ENCODE measurements at places on chromosomes 5 and 9.

DNA sequence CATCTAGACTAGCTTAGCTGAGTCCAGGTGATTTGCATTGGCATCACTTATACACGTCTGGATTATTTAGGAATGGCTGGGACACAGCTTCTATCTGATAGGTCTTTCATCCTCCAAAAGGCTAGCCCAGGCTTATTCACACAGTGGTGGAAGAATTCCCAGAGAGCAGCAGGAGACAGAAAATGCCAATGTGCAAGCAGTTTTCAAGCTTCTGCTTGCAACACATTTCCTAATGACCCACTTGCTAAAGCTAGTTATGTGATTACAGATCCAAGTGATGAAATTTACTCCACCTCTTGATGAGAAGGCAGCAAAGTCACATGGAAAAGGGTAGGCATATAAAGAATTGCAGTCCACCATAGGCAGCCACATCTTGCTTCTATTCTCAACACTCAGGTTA is 44.2 kb upstream of the MAST4 start:
- DNase-seq: no peak

DNA sequence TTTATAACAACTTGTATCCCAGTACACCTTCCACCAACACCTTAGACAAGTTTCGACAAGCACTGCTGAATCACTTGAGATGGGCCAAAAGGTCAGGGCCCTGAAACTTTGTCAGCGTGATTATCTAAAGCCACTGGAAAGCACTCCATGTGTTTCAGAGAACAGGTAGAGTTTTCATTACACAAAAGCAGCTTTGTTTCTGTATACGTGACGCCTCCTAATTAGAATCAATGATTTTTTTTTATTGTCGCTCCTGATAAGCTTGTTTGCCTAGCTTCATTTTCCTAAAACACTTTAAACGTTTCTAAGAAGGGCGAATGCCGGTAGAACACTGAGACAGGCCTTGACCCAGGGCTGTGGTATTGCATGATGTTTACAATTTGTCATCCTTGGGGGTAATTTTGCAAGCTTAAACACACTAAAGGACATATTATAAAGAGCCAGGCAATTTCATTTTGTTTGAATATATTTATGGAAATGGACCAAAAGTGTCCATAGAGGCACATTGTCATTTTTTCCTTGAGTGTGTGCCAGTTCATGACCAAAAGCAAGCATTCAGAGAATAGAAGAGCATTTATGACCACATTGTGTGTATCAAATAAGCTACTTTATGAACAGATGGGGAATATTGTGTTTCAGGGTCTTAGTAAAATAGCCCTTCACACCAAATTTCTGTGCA is 193.6 kb downstream of the GLIS3 start:
- no peak for DNase-seq

DNA sequence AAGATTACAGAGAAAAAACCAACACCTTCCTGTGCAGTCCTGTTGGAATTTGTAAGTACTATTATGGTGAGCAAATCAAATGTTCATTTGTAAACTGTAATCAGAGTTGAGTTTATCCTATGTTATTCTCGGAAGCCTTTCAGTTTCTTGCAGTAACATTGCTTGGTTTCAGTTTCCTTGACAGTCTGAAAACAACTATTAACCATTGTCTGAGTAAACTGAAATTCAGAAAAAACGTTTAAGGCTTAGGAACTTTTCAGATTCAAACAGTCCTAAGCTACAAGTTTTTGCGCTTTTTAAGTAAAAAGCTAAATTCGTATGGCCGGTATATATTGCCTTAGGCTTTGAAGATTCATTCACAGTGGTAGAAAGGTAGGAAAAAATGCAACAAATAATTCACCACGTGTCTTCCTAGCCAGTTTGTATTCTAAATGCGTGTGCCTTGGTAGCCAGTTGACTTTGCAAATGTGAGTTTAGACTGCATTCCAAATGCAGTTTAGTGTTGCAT is 2.5 kb downstream of the GPBP1 start:
- no peak for DNase-seq

GRCh38 chr9:76486151-76486550 is 27.2 kb downstream of the GCNT1 start:
- DNase-seq: no peak

DNA sequence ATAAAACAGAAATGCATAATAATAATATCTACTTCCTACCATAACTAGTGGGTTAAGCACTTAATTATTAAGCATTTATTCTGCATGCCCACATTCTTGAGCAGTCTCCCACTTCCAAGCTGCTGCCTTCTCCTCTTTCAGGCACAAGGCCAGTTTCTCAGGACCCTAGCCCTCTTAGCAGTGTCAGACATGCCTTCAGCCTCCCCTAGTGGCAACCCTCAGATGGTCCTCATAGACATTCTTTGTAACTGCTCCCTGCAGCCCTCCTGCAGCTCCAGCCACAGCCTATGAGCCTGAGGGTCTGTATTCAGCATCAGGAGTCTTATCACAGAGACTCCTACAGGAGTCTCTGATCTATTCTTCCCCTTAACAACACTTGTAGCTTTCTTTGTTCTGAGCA is 3.9 kb downstream of the IL9 start:
- DNase-seq: no peak

- DNase-seq: no peak
These were observed 122.5 kb upstream of the RFX3 start for GRCh38 chr9:3648266-3648665.

GRCh38 chr5:121919046-121919445 is 42.7 kb upstream of the SRFBP1 start:
- DNase-seq: no peak

DNA sequence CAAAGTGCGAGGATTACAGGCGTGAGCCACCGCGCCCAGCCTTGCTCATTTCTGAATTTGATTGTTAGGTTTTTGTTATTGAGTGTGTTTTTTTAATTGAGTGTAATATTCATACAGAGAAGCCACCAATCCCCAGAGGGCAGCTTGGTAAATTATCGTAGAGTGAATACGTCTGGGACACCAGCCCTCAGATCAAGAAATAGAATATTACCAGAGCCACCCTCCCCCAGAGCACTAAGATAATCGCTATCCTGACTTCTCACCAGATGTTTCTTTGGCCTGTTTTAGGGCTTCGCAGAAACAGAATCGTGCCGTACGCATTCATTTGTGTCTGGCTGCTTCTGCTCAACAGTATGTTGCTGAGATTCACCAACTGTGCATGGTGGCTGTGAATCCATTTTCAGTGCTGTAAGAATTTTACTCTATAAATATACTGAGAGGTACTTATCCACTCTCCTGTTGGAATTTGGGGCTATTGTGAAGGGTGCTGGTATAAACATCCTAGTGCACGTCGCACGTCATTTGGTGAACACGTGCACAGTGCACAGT is 37.8 kb upstream of the RUFY1 start:
- no peak for DNase-seq

DNA sequence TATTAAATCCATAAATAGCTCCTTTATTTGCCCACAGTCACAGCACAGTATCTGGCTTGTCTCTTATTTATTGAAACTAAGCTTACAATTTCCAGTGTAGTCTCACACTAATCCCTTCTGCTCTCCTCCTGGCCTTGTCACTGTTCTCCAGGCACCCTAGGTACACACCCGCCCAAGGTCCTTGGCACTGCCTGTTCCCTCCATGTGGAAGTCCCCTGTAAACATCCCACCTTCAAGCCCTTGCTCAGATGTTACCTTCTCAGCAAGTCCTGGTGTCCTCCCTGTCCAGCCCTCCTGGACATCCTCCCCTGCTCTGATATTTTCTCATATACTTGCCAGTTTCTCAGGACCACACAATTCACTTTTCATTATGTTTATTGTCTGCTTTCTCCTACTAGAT is 44.2 kb upstream of the CFAP157 start:
- DNase-seq: no peak

- no peak for DNase-seq
These were observed 161.1 kb upstream of the FST start for GRCh38 chr5:53319315-53319714.
